Activated CD8-positive, alpha-beta T cell treated with anti-CD3 and anti-CD28 coated beads, Interleukin-2, amount 10 ng/mL, durations not matched to agents 7 days and 5 days (primary cell): ENCODE measurements at places on chromosomes 16 and 17. TPM values are rescaled to one million over a fixed set of nuclear protein-coding genes. Genes with fewer than 3 reads are reported as not detected.

KRTAP1-1 gene
- total RNA-seq, result not detected

DPEP3 gene
- total RNA-seq, result not detected

LGALS9B gene
- total RNA-seq, result 0.45 TPM

DNA sequence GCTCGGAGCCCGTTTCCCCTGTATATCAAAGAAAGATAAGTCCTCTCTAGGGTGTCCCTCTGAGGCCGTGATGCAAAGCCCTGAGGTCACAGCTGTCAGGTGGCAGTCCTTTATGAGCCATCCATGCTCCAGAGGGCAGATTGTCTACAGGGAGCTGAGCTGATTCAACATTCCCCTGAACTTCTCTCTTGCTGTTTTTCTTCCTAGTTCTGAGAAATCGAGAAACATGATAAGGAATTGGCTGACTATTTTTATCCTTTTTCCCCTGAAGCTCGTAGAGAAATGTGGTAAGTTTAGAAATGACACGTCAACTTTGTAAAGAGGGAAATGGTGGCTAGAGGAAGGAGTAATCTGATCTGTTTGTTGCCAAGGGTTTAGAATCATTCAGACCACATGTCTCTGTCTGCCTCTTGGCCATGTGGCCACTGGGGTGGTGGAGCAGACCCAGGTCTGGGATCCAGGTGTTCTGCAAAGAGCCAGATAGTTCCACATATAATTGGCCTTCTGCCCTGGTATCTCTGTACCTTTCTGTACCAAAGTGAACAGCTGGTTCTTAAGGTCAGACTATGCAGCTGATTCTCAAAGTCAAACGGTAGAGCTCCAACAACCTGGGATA, 3.5 kb downstream of the CTNS start:
- peak; percentile 43 for DNase-seq

- no peak for DNase-seq
Observed at GRCh38 chr16:89815639-89816348, 653 bp downstream of the FANCA start.

- no peak for DNase-seq
Observed at GRCh38 chr16:86828653-86829052, 250.3 kb downstream of the FOXL1 start.

- DNase-seq, result no peak
Observed at GRCh38 chr17:39938140-39938869, 10.8 kb downstream of the LRRC3C start.

DNA sequence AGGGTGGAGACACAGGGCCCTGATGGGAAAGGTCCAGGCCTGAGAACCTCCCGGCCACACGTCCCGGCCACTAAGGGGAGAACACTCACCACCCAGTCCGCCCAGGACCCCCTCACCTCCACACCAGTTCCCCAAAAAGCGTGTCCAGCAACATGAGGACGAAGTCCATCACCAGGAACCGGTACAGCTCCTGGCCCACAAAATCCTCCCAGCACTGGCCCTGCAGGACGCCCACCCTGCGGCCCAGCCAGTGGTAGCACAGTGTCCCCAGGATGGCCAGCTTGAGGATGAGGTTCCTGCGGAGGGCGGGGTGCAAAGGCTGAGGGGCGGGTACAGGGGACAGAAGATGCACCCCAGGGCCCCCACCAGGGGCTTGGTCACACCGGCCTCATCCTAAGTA, 8.0 kb downstream of the TMC6 start:
- no peak for DNase-seq

GRCh38 chr17:77196251-77196650, 55.5 kb downstream of the SEC14L1 start:
- DNase-seq, result no peak

DNA sequence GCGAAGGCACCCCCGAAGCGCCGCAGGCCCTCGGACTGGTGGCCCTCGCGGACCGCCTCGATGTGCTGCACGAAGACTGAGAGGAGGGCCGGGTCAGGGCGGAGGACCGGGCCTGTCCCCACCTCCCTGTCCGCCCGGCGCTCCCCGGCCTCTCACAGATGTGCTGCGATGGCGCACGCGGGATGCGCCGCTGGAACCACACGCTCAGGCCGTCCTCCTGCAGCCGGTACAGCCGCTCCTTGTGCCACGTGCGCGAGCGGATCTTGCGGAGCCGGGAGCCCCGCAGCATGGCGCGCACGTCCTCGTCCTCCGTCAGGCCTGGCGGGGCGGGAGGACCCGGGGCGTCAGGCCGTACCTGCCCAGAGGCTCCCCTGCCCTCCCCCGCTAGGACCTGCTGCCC, 11.3 kb downstream of the PLCD3 start:
- DNase-seq, result no peak

GRCh38 chr17:47990962-47991731, 20.2 kb downstream of the CDK5RAP3 start:
- DNase-seq, result no peak

DNA sequence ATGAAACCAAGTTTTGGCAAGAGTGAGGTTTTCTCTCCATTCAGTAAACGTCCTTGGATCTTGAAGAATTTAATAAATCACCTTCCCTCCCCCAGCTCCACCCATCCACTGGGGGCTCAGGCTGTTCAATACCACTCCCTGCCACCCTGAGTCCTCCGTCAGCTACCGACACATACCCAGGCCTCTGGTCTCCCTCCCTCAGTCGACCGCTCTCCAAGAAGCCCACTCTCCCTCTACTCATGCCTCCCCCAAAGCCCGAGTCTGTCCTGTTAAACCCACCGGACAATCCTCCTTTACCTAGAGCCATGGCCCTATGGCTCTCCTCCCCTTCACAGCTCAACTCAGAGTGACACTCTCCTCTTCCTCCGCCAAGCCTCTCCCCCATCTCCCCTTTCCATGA, 19.7 kb upstream of the SLC4A1 start:
- no peak for DNase-seq

- no peak for DNase-seq
Observed at GRCh38 chr16:82776470-82777146, 149.8 kb downstream of the CDH13 start.

- no peak for DNase-seq
Observed at GRCh38 chr17:72344613-72345012, 223.8 kb downstream of the SOX9 start.

DNA sequence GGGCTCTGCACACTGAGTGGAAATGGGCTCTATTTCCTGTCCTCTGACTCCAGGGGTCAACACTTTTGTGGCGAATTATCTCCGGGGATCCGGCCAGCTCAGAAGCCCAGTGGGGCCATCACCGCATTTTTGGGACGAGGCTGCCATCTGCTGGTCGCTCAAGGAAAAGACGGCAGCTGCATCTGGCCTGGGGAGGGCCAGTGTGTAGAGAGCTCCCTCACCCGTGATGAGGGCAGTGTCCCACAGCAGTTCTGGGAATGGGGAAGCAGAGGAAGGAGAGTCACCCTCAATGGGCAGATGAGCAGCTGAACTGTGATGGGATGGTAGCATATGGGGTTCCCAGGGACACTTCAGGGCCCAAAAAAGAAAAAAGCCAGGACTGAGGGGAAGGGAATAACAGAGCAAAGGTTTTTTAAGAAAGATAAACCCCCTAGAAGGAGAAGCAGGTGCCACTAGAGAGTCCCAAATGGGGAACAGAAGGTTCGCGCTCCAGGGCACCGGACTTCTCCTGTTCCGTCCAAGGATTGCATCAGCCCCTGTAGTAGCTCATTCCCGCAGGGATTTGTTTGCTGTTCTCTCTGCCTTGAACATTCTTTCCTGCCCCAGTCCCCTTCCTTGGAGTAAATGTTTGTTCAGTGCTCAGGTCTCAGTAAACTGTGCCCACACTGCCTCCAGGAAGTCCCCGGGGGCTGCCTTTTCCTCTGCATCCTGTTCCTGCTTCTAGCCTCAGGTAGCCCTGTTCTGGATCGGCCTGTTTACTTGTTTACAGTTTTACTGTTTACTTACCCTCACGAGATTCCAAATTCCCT, 9.3 kb upstream of the ABCC12 start:
- DNase-seq, result peak; percentile 71

DNA sequence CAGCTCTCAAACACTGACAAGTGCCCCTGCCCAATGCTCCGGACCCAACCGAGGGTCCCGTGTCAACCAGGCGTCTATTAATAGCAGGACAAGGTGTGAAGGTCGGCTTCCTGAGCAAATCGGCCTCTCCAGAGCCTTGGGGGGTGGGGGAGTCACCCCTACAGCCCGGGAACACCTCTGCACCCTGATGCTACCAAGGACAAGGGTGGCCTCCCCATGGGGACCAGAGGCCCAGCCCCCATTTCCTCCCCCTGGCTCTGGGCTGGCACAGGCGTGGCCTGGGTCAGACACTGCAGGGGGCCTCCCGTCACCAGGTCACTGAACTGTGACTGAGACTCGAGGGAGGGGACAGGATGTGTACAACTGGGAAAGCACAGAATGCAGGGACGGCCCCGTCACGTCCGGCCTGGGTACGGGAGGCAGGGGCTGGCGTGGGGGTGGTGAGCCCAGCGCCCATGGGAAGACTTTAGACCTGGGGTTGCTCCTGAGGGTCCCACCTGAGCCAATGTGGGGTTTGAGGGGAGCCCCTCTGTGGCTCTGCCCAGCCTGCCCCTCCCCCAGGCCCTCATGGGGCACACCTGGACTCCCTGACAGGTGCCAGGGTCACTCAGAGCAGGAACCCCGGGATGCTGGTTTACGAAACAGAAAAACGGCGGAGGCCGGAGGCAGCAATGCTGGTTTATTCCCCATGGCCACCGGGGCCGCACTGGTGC, 579 bp upstream of the CYBA start:
- DNase-seq, result peak; percentile 92

GRCh38 chr16:50745940-50746339, 4.1 kb downstream of the CYLD start:
- peak; percentile 41 for DNase-seq

DNA sequence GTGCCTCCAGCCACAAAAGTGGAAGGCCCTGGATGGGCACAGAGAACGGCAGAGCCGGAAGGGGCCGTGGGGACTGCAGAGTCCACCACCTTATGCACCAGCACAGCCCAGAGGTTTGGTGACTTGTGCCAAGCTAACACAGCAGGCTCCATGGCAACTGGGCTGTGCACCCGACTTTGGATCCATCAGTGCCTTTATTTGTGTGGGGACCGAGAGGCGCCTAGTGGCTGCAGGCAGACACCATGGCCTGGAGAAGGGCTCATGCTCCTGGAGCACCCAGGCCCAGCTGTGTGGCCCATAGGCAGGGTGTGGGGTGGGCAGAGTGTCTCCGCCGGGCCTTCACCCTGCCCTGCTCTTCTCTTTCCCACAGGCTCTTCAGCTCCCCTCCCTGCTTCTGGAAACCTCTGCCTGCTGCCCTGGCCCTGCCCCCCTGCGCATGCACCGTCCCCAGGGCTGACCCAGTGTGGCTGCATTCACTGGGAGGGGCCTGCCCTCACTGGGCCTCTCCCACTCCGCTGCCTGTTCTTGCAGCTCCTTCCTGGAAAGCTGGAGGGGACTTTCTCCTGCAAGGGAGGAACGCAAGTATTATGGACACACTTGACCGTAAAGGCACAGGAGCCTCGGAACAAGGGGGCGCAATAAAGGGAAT, 10.1 kb downstream of the C16orf90 start:
- DNase-seq, result no peak

DNA sequence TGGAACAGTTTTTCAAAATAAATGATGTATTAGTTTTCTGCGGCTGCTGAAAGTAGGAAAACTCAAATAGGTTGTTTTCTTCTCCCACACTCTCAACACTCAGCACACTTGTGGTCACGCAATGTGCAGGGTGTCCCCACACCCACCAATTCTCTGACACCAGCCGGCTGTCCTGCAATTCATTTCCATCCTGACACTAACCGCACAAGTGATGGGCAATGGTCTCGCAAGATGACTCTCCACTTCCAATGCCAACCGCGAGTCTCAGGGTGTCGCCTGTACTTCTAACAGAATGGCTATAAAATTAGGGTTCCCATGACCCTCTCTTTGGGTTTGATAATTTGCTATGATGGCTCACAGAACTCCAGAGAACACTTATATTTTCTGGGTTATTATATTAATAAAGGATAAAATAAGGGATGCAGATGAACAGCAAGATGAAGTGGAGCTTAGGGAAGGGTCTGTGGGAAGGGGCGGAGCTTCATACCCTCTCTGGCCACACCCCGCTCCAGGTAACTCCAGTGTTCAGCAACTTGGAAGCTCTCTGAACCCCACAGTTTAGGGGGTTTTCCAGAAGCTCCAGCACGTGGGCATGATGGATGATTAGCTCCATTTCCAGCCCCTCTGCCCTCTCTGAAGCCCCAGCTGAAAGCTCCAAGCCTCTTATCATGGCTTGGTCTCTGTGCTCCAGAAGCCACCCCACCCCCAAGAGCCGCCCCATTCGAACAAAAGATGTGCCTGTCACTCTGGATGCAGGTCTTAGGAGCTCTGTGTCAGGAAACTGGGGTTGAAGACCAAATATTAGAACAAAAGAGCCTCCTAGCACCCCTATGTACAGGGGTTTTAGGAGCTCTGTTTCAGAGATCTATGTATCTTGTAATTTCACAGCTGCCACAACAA, 19.8 kb downstream of the TAF1C start:
- DNase-seq, result no peak

DNA sequence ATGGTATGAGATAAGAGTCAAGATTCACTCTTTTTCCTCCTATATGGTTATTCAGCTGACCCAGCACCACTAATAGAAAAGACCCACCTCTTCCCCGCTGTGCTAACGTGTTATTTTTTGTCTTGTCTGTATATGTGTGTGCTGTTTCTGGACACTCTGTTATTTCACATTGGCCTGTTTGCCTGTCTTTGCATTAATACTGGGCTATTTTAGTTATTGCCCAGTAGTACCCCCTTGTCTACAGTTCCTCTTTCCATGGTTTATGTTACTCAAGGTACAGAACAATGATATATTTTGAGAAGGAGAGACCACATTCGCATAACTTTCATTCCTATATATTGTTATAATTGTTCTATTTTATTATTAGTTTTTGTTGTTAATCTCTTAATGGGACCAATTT, 74.0 kb upstream of the SIAH1 start:
- no peak for DNase-seq

GRCh38 chr17:12024327-12024726, 3.6 kb downstream of the MAP2K4 start:
- DNase-seq, result no peak

DNA sequence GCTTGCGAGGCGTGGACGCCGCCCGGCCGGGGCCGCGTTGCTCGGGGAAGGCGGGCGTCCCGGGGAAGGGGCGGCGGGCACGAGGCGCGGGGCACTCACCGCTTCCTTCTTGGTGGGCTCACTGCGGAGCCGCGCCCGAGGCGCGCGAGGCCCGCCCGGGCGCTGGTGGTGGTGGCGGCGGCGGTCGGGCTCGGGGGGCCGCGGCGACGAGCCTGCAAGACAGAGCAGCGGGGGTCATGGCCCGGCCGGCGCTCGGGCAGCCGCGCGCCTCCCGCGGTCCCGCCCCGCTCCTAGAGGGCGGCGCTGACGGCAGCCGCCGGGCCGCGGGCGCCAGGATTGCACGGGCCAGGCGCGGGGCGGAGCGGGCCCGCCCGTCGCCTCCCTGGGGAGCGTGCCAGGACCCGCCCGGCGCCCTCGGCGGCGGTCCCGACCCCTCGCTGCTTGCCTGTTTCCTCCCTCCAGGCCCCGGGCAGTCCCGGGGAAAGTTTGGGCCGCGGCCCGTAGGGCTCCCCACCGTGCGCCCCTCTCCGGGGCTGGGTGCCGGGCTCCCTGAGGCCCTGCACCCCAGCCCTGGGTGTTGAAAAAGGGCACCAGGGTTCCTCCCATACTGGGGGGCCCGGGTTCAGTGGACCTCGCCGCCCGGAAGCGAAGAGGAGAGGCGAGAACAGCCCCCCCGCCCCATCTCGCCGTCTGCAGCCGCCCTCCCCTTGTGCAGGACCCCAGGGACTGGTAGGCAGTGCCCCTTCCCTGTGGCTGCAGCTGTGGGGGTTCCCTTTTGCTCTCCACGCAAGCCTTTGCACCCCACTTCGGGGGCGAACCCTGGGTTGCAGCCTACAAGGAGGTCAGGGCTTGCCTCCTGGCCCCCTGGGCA, at the start of gene C16orf74:
Gene C16orf74, minus strand, starts transcription at position 270 of the 871 bp plus-strand sequence. CDS start 15,879 bp downstream, outside the sequence.
- DNase-seq, result no peak
